Naive thymus-derived CD4-positive, alpha-beta T cell (primary cell): ENCODE measurements at places on chromosomes 4 and X. TPM values are rescaled to one million over a fixed set of nuclear protein-coding genes. Genes with fewer than 3 reads are reported as not detected.

GRCh38 chr4:150457802-150458201, 124.1 kb upstream of the MAB21L2 start:
- DNase-seq: no peak

The CD40LG gene
- total RNA-seq: 30.9 TPM

GRCh38 chr4:183099537-183100297, 660 bp downstream of the WWC2 start:
- peak; percentile 24 for DNase-seq

DNA sequence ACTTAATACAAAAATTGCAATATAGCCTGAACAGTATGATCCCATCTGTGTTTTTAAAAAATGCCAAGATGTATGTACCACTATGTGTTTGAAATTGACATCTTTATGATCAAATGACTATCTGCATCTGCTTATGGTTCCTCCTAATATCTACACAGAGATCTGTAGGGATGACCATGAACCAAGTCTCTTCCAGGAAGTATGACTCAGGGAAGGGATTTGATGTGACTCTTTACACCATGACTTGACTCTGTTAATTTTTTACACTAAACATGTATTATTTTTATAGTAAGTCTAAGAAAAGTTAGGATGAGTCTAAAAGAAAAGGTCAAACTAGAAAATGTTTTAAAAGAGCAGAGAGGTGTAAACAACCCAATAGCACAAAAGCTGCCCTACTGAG, 164.0 kb downstream of the SH3KBP1 start:
- DNase-seq: no peak

GRCh38 chr4:92231511-92231910, 72.3 kb upstream of the GRID2 start:
- no peak for DNase-seq

- DNase-seq: no peak
These were observed 12.2 kb upstream of the EDA start for GRCh38 chrX:69603566-69604194.

The MAGIX gene
- 2.1 TPM for total RNA-seq

The HSD17B13 gene
- 0.34 TPM for total RNA-seq

The PCDH10 gene
- not detected for total RNA-seq

The RPA4 gene
- 0.59 TPM for total RNA-seq

The GRIPAP1 gene
- total RNA-seq: 105 TPM

DNA sequence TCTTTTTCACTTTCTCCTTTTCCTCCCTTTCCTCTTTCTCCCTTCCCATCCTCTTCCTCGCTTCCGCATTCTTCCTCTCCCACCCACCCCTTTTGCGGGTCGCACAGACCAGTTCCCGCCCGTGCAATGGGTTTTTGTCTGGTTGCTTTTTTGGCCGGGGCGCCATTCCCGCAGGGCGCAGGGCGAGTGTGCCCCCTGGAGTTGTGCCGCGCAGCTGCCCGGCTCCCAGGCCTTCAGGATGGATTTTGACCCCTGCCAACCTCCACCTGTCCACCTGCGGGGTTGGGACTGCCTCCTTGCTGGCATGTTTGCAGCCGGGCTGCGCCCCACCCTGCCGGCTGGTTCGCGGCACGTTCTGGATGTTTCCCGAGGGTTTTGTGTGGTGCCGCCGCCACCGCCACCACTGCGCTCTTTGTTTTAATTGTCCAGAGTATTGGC, 578 bp upstream of the SEL1L3 start:
- no peak for DNase-seq

The FOXR2 gene
- not detected for total RNA-seq

DNA sequence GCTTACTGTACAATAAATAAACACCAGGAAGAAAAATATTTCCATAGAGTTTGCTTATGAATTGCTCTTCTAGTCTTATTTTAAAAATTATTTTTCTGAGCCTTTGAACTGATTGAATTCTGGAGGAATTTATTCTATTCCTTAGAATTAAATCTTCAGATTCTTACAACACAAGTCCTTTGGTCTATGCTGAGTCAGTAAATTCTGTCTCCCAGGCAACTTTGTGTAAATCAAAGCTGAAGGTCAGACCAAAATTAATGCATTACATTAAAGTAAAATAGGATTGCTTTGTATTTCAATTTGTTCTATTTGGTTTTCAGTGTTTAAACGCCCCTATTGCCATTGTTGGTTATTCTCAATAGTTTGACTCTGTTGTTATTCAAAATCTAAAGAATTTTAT, 26.8 kb upstream of the STPG2 start:
- no peak for DNase-seq

The KLHL4 gene
- not detected for total RNA-seq

DNA sequence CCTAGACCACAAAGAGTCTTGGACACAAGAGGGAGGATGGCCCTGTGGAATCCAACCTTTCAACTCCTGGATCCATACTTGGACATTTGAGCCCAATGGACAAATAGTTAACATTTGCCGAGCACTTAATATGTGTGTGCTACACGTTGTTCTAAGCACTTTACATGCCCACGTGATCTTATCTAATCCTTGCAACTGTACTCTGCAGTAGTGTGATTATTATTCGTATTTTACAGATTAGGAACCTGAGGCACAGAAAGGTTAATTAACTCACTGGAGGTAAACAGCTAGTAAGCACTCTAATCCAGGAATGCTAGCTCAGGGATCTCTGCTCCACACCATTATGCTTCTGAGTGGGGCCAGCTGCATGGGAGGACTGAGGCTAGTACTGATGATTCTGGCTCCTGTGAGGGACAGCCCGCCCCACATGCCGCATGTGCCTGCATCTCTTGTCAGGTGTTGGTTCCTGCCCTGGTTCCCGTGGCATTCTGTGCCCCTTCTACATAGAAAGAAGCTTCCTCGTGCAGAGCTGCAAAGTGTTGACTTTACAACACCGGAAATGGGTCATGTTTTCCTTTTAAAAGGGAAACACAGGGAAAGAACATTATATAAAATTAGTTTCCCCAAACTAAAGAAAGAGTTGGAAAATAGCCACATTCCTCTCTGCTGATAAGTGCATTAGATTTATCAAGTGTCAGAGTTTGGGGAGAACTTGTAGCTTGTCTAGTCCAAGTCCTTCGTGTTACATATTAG, 34.8 kb downstream of the PLAC1 start:
- no peak for DNase-seq

- DNase-seq: no peak
These were observed 94.1 kb upstream of the GALNT7 start for GRCh38 chr4:173074501-173074946.

DNA sequence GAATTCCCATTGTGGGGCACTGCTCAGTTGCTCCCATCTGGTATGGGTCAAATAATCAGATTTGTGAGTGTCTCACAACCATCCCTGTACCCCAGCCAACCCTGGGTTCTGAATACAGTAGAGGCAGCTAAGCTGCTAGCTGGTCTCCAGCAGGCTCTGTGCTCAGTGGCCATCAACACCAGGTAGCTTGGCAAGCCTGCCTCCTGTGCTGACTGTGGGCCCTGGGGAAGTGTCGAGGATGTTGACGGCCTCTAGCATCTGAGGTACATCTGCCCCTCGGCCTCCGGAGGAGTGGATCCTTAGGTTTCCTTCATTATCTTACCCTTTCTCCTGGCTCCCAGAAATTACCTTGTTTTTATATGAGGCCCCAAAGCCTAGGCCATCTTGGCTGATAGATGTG, 13.3 kb downstream of the RNF4 start:
- no peak for DNase-seq

- DNase-seq: no peak
These were observed 78.0 kb downstream of the PRDM5 start for GRCh38 chr4:120844528-120844921.

DNA sequence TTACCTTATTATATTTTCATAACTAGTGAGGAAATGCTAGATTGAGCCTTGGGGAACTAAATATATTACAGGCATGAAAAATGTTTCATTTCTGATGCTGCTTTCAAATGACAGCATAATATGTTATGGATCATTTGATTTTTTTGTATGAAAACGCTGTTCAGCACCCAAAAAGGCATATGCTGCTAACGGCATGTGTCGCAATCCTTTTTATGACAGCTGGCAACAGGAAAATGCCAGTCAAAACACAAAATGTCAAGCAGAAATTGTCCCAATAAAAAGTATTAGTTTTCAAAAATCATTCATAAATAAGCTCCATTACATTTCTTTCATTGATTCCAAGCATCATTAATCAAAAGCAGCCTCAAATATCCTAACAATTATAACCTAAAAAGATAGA, 1244.5 kb downstream of the PCDH7 start:
- no peak for DNase-seq

DNA sequence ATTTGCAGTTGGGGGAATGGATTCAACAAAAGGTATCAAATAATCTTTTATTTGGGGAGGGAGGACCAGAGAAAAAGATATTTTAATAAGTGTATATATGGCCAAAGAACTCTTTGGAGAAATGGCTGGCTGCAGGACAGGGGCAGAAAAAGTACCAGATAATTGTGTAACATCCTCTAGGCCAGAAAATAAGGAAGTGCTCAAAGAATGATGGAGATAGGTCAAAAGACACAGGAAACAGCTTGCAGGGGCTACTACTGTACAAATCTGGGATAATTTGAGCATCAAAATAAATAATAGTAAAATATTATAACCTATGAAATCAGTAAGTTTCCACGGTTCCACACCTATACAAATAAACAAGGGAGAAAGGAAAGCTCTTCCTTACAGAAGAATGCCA, 34.8 kb downstream of the KLHL5 start:
- no peak for DNase-seq

DNA sequence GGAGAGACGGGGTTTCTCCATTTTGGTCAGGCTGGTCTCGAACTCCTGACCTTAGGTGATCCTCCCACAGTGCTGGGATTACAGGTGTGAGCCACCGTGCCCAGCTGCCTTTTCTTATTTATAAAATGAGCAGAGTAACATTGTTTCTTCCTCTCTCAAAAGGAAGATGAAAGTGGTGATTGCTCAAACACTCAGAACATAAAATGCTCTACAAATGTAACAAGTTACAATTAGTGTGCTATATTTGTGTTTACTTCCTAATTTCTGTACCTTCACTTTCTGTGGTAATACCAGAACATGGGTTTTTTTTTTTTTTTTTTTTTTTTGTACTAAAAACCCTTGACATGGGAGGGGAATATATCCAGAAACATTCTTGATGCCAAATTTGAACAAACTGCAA, 197.9 kb downstream of the MGST2 start:
- DNase-seq: no peak

- peak; percentile 92 for DNase-seq
These were observed 60.9 kb downstream of the LEF1 start for GRCh38 chr4:108107729-108108382.

GRCh38 chr4:139795527-139796314, 130.1 kb downstream of the MGST2 start:
- DNase-seq: no peak
